ENCODE measurements at places on chromosomes 5 and 9.

DNA sequence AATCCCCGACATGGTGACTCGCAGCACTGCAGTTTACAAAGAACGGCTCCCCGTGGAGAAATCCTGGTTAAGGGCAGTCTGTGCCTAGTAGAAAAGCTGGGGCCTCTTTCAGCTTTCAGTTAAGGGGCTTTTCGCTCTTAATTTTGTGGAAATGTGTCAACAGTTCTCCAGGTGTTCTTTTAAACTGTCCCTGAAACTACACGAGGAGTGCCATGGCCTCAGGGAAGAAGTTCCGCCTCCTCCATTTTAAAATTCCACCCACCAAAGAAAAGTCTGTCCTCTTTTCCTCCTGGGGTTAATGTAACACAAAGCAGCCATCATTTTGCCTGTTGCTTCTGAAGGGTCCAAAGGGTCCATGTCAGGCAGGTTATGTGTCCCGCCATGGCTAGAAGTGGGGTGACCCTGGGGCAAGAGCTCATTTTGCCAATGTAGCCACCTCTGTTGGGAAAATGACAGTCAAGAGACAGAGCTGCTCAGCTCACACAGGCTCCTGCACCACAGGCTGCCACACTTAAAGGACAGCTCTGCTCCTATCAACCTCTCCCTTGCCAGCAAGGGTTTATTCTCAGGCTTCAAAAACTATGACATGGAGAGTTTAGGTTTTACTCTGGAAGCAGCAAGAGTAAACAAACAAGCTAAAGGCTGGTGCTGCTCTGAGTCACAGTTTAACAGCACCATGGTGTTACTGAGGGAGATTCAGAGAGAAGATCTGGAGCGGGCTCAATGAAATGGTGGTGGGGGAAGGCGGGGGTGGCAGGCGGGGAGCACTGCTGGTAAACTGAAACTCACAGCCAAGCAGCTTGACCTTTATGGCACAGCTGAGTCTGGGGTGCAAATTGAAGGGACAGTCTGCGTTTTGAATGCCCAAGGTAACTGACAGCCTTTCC is 3.2 kb downstream of the WHRN start:
- peak; percentile 49 for DNase-seq

DNA sequence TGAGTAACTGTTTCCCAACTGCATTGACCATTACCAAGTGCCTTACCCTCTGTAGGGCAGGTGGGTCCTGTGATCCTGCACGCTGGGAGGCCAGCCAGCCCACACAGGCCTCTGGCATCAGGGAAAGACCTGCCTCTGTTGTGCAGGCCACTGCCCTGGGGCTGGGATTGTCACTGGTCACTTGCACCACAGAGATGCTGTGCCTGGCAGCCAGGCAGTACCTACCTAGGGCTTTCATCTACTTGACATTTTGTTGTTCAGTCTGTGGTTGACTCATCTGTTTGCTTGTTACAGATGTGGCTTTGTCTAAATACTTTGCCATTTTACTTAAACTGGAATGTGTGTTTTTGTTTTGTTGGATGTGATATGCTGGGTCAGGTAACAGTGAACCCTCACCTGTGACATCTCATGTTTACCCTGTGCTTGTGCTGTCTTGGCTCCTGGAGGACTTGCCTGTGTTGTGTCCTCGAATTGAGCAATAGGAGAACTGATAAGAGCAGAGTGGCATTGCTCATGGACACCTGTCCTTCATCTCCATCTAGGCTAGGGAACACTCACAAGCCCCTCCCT is 32.8 kb downstream of the SECISBP2 start:
- no peak for DNase-seq

- DNase-seq: no peak
Measured at GRCh38 chr9:121297389-121297788, 29.4 kb downstream of the GSN start.

GRCh38 chr9:81472701-81473100 is 216.6 kb downstream of the TLE1 start:
- DNase-seq: no peak

- DNase-seq: no peak
Measured at GRCh38 chr5:151357097-151357496, 9.7 kb upstream of the SLC36A2 start.

DNA sequence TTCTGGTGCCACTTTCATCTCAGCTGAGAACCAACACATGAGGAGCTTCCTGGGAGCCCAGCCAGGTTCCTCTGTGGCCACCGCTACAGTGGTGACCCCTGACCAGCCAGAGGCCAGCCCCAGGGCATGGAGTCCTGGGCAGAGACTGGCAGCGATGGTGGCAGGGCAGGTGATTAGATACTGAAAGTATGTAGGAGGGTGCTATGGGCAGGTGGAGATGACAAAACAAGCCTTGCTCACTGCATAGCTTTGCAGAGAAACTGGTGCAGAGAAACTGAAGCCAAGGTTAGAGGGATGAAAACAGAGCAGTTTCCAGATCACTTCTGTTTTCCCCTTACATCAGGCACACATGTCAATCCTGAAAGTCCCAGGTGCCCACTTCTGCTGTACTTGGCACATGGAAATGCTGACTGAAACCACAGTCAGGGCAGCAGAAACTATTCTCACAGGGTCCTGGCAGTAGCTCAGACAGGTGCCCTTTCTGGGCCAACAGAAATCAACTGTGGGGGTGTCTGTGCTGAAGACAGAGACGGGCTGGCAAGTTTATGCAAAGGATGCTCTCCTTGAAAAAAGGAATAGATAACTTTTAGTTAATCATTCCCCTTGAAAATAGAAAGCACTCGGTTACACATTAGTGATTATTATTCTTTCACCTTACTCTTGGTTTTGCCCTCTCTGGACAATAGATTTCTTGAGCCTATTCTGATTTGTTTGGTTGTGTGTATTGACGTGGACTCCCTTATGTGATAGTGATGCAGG is 90.3 kb downstream of the ANKRD55 start:
- DNase-seq: no peak

- DNase-seq: no peak
Measured at GRCh38 chr9:115650768-115651167, 502.8 kb upstream of the PAPPA start.

GRCh38 chr9:98540476-98540875 is 168.3 kb downstream of the GABBR2 start:
- DNase-seq: no peak

DNA sequence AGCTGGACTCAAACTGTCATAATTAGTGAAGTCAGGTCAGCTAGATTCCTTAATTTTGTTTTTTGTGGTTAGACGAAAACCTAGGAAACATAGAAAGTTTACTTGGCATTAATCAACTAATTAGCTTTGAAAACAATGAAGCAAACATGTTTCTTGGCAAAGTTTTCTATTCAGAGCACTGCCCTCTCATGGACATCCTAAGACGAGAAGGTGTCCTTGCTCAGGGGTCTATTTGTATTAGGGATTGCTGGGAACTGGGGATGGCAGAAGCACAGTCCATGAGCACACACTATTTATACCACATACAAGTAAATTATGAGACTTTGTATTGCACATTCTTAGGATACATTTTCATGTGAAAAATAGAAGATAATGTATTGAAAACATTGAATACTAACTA is 49.7 kb downstream of the POC5 start:
- DNase-seq: no peak

GRCh38 chr9:38445154-38446043 is 21.1 kb upstream of the IGFBPL1 start:
- DNase-seq: no peak

DNA sequence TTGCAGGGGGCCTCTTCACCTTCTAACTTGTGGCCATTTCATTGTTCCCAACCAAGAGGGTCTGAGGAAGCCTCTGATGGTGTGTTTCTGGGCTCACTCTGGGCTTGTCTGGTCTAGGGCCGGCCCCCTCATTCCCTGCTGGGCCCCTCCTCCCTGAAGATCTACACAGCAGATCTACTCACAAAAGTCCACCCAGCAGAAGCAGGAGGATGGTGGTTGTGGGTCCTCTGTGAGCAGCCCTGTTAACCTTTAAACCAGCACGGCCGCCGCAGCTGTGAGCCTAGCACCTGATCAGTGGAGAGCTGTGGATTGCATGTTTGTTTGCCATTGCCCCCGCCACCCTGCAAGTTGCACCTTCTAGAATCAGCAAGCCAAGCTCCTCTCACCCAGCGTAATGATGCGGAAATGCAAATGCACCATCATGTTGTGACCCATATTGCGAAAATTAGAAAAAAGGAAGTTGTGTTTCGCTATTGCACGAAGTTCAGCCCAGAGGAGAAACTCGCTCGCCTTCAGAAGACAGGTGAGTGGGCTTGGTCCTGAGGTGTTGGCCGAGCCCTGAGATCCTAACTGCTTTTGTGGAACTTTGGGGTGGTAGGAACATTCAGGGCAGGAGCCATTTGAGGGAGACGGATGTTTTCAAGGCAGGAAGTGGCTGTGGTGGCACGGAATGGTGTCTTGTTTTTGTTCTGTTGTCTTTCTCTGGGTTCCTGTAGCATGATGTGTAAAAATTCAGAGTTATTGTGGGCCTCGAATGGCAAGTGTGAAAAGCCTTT is 16.7 kb downstream of the FGD3 start:
- peak; percentile 46 for DNase-seq

GRCh38 chr9:2043881-2044462 is 28.8 kb downstream of the SMARCA2 start:
- no peak for DNase-seq

Measured in small intestine (tissue), 16 donors.